Kidney epithelial cell (primary cell): ENCODE measurements at places on chromosomes 6 and 20. TPM values are rescaled to one million over a fixed set of nuclear protein-coding genes. Genes with fewer than 3 reads are reported as not detected.

Gene AGER
- total RNA-seq = 0.25 and 2.7 TPM in 2 replicates

Gene TTLL9
- not detected in 2 replicates for total RNA-seq

Gene TUBE1
- 24.7 and 37.0 TPM in 2 replicates for total RNA-seq

Gene RAET1L
- 1.5 and 1.8 TPM in 2 replicates for total RNA-seq

Gene C4A
- 1.8 and 3.2 TPM in 2 replicates for total RNA-seq

Gene CAGE1
- not detected in 2 replicates for total RNA-seq
